Activated CD4-positive, alpha-beta T cell treated with anti-CD3 and anti-CD28 coated beads, Interleukin-2, amount 10 ng/mL, durations not matched to agents 24 days and 14 days (primary cell): ENCODE measurements at places on chromosomes 6 and 20. TPM values are rescaled to one million over a fixed set of nuclear protein-coding genes. Genes with fewer than 3 reads are reported as not detected.

OR2J3 gene
- total RNA-seq, result not detected in 2 replicates

DNA sequence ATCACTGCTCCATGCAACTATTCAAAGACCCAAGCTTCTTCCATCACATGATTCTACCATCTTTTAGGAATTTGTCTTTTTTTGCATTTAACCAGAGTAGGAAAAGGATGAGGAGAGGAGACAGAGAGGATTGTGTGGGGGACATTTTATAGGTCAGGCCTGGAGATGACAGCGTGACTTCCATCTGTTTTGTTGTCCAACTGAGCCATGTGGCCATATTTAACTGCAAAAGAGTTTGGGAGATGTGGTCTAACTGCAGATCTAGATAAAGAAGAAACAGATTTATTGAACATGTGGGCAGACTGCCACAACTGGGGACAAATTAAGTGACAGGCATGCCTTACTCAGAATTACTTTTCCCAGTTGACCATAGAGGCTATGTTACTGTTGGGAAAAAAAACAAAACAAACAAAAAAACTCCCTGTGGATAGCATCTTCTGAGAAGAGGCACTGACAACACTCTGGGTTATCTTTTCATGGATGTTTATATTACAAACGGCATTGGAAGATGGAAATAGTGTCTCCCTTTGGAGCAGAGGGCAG lies 18.9 kb upstream of the MOCS1 start:
- DNase-seq, result no peak

DNA sequence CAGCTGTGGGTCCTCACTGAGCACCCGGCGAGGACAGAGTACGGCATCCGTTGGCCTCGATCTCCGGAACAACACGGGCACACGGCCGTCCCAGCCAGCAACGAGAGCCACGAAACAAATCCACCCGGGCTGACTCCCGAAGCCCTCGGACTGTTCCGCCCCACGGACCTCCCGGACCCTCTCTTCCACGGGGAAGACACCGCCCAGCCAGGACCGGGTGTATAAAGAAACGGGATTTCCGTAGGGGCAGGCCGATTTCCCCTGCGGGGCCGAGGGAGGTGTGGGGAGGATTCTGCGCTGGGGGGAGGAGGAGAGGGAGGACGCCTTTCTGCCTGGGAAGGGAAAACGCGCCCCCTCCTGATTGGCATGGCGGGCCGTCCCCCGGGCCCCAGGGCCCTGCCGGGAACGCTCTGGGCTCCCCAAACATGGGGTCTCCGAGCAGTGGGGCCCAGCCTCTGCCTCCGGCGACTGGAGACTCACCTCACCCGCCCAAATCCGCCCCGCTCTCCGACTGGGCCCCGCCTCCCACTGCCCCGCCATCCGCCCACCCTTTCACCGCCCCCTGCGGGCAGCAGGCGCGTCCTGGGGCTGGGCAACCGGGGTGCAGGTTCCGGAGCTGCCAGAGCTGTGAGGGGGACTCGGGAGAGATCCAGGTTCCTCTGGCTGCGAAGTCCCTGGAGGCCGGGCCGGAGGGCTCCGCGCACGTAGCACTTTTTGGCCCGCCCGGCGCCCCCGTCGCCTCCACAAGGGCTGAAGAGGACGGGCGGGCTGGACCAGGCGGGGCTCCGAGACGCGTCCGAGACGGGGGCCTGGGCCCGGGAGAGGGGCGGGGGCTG lies 679 bp upstream of the PPDPF start:
- DNase-seq, result peak; percentile 93

DNA sequence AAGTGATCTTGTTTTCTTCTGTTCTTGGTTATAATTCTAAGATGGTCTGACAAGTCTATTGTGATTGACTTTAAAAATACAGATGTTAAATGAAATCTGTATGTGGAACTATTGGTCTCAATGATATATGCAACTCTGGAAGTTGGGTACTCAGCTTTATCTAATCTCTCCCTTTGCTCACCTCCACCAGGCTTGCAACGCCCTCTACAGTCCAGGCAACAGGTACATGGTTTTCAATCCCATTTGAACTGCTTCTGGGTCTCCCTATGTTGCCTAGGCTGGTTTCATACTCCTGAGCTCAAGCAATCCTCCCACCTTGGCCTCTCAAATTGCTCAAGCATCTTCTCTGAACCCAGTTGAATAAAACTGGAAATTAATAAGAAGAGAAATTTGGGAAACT lies 25.6 kb upstream of the HLA-DQB1 start:
- DNase-seq, result peak; percentile 86

NKX2-4 gene
- total RNA-seq, result not detected in 2 replicates

DNA sequence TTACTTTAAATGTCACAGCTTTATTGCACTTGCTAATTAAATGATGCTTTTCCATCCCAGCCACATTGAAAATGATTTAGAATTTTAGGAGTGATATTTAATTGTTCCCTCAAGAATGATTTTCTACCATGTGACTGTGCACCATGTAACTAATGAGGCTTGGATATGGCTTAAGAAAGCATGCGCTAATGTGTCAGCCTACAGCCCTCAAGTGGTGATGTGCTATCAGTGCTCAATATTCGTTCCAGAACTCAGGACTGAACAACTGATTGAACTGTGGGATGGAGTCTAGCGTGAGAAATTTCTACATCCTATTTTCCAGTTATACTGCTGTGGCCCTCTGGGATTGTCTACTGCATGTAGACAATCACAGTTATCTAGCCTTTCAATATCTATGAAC lies 71.5 kb downstream of the PKIB start:
- no peak for DNase-seq

BHLHE23 gene
- total RNA-seq, result not detected in 2 replicates

DNA sequence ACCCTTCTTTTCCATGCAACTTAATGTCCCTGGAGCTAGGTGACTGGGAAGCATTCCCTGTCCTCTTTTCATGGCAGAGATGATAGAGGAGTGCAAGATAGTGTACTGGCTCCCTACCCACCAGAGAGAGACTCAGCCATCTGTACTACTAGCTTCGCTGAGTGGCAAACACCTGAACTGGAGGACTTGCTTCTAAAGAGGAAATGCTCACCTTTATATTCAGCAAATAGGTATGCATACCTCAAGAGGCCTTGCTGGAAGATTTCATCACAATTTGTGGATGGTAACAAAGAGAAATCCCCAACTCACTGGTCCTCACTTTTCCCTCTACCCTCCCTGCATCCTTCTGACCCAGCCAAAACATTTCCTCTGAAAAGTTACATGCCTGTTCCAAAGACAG lies 124.1 kb downstream of the FOXA2 start:
- DNase-seq, result no peak

MLN gene
- total RNA-seq, result not detected in 2 replicates

ERVFRD-1 gene
- total RNA-seq, result not detected in 2 replicates

- no peak for DNase-seq
Observed at GRCh38 chr6:21808551-21809242, 215.1 kb downstream of the SOX4 start.

LRRC73 gene
- 0.14 and 0.51 TPM in 2 replicates for total RNA-seq

DNA sequence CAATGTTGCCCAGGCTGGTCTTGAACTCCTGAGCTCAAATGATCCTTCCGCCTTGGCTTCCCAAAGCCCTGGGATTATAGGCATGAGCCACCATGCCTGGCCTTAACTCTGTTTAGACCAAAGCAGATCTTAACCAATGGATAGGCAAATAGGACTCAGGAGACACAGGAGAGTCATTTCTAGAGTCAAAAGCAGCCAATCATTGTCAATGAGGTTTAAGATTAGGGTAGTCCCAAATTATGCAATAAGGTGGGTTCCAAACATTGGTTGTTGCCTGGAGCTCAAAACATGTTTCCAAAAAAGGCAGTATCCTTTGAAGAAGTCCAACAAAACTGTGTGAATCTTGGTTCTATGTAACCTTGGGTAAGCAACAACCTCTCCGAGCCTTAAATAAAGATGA lies 95.7 kb upstream of the JARID2 start:
- DNase-seq, result no peak

DNA sequence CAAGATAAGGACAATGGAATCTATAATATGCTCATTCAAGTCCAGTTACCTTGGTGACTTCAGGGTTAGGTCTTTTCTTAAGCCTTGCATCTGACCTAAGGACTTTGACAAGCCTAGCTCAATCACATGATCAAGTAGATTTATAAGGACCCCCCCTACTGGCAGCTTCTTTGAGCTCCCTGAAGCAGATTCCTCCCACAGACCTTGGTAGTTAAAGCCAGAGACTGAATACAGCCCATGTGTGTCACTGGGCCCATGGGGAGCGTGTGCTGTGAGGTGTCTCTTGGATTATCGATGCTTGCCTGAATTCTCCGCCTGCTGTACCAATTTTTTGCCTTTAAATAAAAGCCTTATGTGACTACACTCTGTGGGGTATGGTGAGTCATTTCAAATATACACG lies 372.7 kb upstream of the RGS17 start:
- DNase-seq, result no peak
